ENCODE measurements at places on chromosomes 5 and 9.

DNA sequence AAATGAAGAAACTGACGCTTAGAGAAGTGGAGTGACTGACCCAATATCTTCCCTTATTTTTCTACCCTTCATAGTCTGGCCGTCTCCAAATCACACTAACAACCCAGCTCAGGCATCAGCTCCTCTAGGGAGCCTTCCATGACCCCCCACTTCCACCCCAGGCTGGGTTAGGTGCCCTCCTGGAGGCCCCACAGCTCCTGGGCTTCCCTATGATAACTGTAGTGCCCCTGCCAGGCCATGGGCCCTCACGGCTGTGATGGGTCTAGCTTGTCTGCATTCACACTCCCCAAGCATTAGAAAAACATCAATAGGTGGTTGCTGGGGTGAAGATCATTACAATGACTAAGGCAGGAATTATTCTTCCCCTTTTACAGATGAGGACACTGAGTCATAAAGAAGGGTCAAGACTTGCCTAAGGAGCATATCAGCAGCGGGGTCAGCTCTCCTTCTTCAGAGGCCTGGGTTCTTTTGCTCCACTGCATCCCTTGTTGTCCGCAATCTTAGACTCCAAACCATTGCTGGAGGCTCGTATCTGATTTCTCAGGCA is 7.3 kb downstream of the CORO2A start:
- ATAC-seq = no peak

GRCh38 chr9:79701651-79702050 is 129.9 kb downstream of the TLE4 start:
- ATAC-seq = no peak

DNA sequence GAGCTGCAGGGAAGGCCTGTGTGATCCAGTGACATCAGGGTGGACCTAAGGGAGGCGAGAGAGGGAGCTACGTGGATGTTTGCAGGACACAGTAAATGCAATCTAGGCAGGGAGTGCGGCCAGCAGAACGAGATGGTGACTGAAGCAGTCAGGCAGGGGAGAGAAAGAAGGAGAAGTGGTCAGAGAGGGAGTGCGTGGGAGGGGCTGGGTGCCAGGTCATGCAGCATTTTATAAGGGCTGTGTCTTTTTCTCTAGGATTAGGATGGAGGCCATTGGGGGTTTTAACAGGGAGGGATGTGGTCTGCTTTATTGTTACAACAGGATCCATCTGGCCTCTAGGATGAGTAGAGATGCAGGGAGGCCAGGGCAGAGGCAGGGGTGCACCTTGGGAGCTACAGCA is 80.4 kb downstream of the DCP2 start:
- no peak for ATAC-seq

DNA sequence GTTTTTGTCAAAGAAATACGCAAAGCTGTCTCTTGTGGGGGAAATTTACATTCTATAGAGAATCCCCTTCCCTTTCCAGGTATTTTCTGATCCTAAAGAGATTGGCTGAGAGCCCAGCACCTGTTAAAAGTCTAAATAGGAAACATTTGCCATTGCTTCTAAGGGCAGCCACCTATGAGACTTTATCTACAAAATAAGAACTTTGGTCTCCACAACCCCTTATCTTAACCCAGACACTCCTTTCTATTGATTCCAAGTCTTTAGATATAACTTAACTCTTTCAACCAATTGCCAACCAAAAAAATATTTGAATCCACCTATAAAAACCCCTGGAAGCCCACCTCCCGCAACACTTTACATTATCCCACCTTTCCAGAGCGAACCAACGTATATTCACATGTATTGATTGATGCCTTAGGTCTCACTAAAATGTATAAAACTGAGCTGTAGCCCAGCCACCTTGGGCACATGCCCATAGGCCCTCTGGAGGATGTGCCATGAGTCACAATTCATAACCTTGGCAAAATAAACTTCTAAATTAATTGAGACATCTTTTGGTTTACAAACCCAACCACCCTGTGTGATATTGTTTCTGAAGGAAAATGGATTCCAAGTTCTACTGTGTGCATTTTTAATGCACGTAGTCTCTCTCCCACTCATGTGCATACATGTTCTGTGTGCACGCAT is 211.4 kb downstream of the GAS1 start:
- no peak for ATAC-seq

GRCh38 chr9:69292078-69292477 is 32.9 kb upstream of the ENTREP1 start:
- no peak for ATAC-seq

- ATAC-seq = no peak
Observed at GRCh38 chr9:79522793-79523192, 49.0 kb upstream of the TLE4 start.

- ATAC-seq = no peak
Observed at GRCh38 chr5:62152394-62153087, 153.5 kb upstream of the KIF2A start.
